ENCODE measurements at places on chromosomes 6 and 20. TPM values are rescaled to one million over a fixed set of nuclear protein-coding genes. Genes with fewer than 3 reads are reported as not detected.

DNA sequence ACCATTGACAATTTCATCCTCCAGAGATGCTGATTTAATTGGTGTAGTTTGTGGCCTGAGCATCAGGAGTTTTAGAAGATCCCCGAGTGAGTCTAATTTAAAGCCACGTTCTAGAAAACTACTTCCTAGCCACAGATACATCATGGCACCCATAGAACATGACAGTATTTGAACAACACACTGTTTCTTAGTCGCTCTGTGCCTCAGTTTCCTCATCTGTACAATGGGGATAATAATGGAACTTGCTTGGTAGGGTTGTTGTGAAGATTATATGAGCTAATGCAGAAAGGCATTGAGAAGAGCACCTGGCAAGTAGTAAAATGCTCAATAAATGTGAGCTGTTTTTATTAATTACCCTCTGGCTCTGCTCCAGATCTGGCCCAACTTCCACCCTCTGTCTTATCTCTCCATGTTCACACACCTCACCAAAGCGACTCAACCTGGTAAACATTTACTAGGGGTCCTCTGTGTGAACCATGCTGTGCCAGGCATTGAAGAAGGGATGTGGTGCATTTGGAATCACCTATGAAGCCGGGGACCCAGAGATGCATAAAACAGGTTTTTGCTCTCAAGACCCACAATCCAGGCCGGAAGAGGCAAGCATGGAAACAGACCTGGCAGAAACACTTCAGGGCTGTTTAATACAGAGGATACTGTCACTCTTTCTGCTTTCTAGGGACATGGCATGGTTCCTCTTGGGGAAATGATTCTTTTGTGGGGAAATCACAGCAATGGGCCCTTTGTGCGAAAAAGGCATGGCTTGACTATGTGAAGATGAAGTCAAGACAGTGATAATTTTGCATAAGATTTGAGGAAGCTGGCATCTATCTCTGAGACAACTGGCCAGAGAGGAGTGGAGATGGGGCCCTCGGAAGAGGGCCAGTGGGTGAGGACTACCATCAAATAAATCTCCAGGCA is 16.2 kb upstream of the MRPS18A start:
- DNase-seq: no peak

- DNase-seq: no peak
Observed at GRCh38 chr6:137084865-137085617, 40.3 kb upstream of the IL20RA start.

- DNase-seq: no peak
Observed at GRCh38 chr6:152343735-152344360, 293.3 kb downstream of the SYNE1 start.

GRCh38 chr20:45592574-45593189 is 13.6 kb upstream of the WFDC8 start:
- no peak for DNase-seq

DNA sequence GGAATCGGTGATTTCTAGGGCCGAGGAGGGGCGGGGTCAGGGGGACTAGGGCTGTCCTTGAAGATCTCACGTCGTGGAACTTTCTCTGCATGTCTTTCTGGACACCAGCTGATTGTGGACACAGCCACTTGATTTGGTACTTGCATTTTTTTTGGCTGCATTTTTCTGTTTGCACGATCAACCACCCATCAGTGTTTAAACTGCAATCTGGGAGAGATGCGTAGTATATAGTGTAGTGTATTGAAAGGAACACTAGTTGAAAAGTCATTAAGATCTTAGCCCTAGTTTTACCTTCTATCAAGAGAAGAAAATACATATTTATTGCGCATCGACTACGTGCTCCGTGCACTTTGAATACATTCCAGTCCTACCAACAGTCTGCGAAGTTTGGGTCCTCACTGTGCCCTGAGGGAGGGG is 657 bp downstream of the NT5DC1 start:
- no peak for DNase-seq

- DNase-seq: no peak
Observed at GRCh38 chr6:136404627-136405419, 115.2 kb upstream of the BCLAF1 start.

- no peak for DNase-seq
Observed at GRCh38 chr20:3663031-3663701, at the start of gene GFRA4. Gene GFRA4, minus strand, starts transcription at chr20:3663399. Its CDS starts 0 bp downstream, at chr20:3663399.

GRCh38 chr6:130749402-130749801 is 77.8 kb upstream of the SMLR1 start:
- no peak for DNase-seq

DNA sequence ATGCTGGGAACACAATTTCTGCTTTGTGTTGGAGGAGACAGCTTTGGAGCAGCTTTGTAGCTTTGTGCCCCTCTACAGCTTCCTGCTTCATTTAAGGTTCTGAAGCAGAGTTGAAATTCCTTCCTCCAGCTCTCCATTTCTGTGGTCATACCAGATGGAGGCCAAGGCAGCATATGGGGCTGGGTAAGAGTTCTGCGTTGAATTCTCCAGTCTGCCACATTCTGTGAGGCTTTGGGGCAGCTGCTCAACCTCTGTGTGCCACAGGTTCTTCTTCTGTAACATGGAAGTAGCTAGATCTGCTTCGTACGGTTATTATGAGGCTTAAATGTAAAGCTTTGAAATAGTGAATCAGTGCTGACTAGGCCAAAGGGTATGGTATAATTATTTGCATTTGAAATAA is 2.9 kb upstream of the TRIM26 start:
- no peak for DNase-seq

- DNase-seq: no peak
Observed at GRCh38 chr20:61400499-61400898, 148.4 kb downstream of the CDH4 start.

GRCh38 chr6:27126815-27127537 is 120.5 kb upstream of the PRSS16 start:
- peak; percentile 90 for DNase-seq

GRCh38 chr6:13273202-13273930 is 55.0 kb downstream of the TBC1D7 start:
- no peak for DNase-seq

GRCh38 chr6:168097621-168098430 is 18.8 kb upstream of the FRMD1 start:
- no peak for DNase-seq

GRCh38 chr6:11732036-11732631 is 46.5 kb downstream of the ADTRP start:
- DNase-seq: no peak

- DNase-seq: no peak
Observed at GRCh38 chr20:45951925-45952834, 17.7 kb downstream of the PCIF1 start.

- peak; percentile 50 for DNase-seq
Observed at GRCh38 chr6:121838842-121839241, 403.4 kb downstream of the GJA1 start.

DNA sequence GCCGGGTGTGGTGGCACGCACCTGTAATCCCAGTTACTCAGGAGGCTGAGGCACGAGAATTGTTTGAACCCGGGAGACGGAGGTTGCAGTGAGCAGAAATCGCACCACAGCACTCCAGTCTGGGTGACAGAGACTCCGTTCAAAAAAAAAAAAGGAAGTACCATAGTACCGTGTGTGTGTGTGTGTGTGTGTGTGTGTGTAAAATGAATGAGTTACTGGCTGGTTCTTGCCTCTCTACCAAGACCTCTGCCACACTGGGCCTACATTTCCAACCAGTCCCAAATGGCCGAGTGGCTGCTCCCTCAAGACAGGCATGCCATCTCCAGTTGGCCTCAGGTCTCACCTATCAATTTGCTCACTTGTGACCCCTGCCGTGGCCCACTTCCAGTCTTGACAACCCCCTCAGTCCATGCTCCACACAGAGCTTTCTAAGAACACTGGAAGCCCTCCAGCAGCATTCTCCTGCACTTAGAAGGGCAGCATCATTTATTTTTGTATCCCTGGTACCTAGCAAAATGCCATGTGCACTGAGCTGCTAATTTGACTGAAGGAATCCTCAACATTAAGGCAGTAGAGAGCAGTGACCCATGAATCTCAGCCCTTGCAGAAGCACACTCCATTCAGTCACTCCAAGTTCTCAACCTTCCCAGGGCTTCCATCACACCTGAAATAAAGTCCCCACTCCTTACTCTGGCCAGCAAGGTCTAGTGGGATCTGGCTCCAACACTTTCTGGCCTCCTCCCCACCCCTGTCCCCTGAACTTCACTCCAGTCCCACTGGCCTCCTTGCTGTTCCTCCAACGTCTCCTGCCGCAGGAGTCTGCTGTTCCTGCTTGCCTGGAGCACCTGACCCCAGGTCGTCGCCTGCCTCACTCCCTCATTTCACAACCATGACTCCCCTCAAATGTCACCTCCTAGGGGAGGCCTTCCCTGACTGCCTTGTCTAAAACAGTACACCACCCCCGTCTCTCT is 29.9 kb downstream of the COX4I2 start:
- no peak for DNase-seq

- no peak for DNase-seq
Observed at GRCh38 chr6:137223370-137224131, 4.4 kb upstream of the IFNGR1 start.

DNA sequence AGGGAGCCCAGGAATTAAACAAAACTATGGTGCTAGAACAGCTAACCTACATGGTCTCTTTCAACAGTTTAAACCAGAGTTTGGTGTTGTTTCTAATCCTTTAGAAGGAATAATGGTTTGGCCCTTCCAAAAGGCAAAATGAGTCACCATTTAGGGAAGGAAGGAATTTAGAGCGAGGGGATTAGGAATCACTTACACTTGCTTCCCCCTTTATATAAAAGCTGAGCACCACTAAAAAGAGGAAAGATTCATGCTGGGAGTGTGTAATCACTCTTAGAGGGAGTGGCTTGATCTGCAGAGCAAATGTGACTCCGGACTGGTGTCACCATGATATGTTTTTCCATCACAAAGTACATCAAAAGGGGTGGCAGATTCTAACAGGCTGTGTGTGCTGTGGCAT is 63.6 kb downstream of the F13A1 start:
- DNase-seq: no peak

DNA sequence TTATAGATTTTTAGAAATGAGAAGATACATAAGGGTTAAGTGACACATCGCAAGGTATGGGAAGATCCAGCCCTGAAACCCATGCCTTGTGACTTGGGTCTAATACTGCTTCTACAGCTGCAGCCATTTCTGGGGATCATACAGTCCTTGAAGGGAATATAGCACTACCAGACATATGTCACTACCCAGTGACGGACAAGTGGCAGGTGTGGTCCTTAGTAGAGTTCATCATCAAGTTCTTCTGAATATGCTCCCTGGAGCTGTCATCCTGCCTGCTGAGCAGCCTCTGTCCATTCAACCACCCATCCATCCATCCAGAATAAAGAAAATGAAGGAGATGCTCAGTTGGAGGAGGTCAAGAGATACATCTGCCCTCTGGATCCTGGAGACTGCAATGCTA is 118.6 kb upstream of the ASF1A start:
- no peak for DNase-seq

The FNDC11 gene
- total RNA-seq: not detected

The LY6G5C gene
- 1.6 TPM for total RNA-seq

The CCDC170 gene
- 0.61 TPM for total RNA-seq

The SMOC2 gene
- total RNA-seq: not detected

The BTNL2 gene
- not detected for total RNA-seq

The HLA-G gene
- total RNA-seq: not detected

The RPP40 gene
- 17.5 TPM for total RNA-seq

The TTLL9 gene
- total RNA-seq: not detected

The EPHA7 gene
- not detected for total RNA-seq
